Stimulated activated CD4-positive, alpha-beta T cell treated with anti-CD3 and anti-CD28 coated beads, TNF-alpha, amount 100 ng/mL, for 1 hour (primary cell): ENCODE measurements at places on chromosomes 5 and 9.

- peak; percentile 10 for DNase-seq
These were observed 681 bp downstream of the FNIP1 start for GRCh38 chr5:131795879-131796792.

DNA sequence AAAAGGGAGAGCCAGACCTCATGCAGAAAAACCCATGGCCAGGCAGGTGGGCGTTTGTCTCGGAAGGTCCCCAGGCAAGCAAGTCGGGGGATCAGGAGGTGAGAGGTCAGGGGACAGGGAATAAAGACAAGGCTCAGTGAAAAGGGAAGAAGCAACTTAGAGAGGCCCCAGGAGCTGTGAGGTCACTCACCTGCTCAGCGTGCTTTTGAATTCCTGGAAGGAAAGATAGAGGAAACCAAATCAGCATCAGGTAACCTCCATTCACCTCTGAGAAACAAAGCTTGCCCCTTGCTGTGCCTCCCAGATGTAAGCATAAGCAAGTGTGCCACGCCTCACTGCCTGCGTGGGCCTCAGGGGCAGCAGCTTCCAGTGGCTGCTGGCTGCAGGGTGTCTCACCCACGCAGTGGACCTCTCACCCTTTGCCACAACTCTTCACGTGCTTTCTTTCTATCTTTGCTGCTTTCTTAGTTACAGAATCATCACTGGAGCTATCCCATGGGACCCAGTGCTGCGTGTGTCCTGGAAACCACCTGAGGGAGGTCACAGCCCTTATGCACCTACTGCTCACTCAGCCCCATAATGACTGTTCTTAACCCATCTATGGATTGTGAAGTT is 6.0 kb downstream of the TRIM7 start:
- no peak for DNase-seq

GRCh38 chr5:7827610-7828009 is 23.3 kb downstream of the CFAP90 start:
- no peak for DNase-seq

DNA sequence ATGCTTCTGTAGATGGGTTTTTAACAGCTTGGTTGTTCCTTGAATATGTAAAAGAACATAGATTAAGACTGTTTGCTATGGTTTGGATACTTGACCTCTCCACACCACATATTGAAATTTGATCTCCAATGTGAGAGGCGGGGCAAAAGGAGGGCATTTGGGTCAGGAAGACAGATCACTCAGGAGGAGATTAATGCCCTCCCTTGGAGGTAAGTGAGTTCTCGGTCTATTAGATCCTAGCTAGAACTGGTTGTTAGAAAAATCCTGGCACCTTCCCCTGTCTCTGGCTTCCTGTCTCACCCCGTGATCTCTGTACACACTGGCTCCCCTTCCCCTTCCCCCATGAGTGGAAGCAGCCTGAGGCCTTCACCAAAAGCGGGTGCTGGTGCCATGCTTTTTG is 281.1 kb upstream of the ANKRD55 start:
- no peak for DNase-seq

DNA sequence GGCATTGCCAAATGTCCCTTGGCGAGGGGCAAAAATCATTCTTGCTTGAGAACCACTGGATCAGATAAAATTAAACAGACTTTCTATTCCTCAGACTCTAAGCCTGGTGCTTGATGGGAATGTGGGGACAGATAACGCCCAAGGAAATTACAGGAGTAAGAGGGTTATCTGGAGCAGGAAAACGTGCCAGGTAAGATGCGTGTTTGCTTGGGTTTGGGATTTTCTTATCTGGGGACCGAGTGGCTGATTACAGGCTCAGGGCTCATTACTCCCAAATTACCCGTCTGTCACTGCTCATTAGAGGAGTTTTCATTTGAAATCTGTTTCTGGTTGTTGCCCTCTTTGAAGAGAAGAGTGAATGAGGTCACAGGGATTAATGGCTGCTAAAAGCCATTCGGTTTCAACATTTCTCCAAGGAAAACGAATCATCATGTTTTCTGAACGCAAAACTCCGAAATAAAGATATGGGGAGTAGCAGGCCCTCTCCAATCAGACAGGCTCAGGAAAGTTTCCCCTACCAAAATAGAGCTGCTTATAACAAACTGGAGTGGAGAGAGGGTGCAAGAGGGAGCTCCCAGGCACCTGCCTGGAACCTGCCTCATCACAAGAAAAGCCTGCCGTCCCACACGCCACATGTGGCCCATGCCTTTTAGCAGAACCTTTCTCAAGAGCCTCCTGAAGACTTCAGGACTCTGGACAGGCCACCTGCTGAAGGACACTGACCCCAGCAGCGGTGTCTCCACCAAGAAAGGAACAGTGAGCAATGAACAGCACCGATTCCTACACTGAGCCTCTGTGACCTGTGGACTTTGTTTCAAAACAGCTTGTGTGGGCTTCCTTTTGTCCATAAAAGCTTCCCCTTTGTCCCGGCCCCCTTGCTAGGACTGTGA is 136.4 kb downstream of the ICE1 start:
- no peak for DNase-seq

GRCh38 chr5:132828846-132829494 is 1.5 kb downstream of the SHROOM1 start:
- no peak for DNase-seq

DNA sequence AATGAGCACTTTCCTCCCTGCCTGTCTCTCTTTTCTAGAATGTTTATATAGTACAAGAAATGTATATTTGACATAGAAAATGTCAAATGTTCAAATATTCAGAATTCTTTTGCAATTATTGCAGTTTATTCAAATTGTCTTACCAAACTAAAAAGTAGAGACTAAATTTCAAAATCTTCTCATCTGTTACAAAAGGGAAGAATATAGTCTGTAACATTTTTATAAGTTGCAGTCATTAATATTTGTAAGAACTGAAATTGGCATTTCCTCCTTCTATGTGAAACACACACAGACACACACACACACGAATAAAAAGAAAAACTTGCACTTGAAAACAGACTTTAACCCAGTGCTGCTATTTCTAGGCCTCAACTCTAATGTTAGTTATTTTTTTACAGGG is 56.4 kb downstream of the NR3C1 start:
- DNase-seq: no peak

DNA sequence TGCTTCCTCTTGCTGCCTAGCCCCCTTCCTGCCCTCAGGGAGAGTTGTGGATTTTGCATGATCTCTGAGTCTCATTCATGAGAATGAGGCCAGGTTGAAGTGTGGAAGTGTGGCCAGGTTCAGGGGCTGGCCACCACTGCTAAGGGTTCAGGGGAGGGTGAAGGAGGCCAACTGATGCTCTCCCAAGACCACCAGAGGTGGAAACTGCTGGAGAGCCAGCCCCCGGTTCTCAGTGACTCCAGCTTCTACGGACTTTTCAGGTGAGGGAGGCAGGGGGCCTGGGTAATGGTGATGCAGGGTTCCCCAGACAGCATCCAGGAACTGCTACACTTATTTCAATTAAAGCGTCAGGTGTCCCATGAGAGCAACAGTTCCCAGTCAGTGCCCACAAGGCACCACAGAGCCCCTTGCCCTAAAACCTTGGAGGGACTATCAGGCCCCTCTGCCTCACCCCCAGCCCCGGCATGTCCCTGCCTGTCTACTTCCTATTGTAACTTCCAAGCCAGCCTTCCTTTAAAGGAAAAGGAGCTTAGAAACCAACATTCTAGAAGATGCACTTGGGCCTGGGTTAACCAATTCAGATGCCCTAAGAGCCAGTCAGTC is 50.1 kb downstream of the AMBP start:
- DNase-seq: no peak

GRCh38 chr9:125953314-125954019 is 206.3 kb downstream of the PBX3 start:
- no peak for DNase-seq

DNA sequence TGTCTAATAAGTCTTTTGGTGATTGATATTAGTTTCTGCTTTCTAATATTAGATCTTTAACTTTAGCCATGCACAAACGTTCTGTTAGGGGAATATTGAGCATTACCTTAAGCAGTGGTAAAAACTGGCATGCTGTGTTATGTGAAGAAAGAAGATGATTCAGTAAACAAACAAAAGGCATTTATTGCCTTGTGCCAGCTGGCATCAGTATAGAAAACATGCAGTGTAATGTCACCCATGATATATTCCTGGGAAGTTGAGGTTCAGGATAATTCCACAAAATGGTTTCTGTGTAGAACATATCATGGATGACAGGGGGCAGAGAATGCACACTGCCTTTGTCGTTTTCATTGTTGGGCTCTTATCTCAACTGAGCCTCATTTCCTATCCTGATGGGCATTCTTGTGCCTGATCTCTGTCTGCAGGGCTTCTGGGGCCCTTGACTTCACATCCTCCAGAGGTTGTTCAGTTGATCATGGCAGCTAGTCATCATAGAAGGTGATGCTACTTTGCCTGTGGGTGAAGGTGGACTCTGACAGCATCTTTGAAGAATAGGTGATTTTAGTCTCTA is 24.2 kb downstream of the LRRTM2 start:
- no peak for DNase-seq

DNA sequence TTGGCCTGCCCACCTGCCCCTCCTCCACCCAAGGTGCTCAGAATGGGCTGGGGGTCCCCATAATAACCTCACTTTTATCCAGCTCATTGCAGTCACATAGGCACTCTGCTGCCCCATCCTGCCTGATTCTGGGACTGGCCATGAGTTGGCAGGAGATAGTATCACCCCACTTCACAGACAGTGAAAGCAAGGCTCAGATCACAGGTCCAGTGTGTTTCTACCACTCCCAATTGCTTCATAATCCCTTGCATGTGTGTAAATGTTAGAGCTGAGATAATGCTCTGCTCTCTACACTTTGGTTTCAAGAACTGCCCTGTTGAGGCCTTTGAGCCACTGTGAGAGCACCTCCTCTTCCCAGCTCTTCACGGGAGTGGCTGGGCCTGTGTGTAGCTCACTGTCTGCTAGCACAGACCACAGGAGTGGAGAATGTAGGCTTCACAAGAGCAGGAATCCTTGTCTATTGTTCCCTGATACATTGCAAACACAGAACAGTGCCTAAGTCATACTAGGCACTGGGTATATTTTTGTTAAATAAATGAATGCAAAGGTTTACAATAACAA is 8.4 kb downstream of the PCYOX1L start:
- DNase-seq: no peak

GRCh38 chr5:138305797-138306196 is 25.8 kb downstream of the CDC25C start:
- no peak for DNase-seq

GRCh38 chr9:124377551-124378406 is 37.5 kb downstream of the PSMB7 start:
- no peak for DNase-seq

DNA sequence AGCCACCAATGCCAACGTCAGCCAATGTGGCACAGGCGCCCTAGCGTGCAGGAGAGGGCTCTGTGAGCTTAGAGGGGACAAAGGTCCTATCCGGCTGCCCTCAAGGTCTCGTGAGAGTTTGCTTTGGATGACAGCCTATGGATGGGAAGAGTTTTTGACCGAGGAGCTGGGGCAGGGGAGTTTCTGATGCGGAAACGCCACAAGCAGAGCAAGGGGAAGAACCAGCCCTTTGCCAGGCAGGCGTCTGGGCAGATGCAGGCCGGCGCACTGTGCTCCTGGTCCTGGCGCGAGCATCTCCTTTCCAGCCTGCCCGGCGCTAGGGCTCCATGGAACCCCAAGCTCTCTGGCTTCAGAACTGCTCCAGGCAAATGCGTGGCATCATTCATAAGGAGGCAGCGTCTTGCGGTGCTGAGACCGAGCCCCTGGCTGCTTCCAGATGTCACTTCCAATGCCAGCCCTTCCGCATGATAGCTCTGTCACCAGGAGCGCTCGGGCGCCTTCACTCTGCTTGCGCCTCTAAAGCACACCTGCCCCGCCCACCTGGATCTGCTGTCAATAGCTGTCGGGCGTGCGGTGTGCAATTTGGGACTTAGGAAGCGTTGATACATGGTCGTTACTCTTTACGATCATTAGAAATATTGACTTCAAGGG is 374.9 kb upstream of the IRX1 start:
- no peak for DNase-seq

GRCh38 chr5:55415071-55415470 is 107.3 kb downstream of the MTREX start:
- DNase-seq: no peak

DNA sequence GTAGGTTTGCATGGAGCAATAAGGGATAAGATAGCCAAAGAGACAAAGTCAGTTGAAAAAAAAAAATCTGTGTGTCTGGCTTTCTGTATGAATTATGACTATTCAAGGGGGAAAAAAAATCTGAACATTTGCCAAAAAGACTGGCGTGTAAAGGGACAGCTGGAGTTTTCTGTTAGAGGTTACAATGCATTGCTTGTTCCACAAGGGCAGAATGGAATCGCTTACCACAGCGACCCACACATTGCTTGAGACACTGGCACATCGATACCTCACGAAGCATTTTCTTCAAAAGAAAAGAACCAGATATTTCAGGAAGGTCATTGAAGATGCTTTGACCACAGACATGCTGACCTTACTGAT is 327.8 kb downstream of the TMEM167A start:
- DNase-seq: no peak

GRCh38 chr5:28512648-28513047 is 1474.3 kb upstream of the CDH9 start:
- DNase-seq: no peak

DNA sequence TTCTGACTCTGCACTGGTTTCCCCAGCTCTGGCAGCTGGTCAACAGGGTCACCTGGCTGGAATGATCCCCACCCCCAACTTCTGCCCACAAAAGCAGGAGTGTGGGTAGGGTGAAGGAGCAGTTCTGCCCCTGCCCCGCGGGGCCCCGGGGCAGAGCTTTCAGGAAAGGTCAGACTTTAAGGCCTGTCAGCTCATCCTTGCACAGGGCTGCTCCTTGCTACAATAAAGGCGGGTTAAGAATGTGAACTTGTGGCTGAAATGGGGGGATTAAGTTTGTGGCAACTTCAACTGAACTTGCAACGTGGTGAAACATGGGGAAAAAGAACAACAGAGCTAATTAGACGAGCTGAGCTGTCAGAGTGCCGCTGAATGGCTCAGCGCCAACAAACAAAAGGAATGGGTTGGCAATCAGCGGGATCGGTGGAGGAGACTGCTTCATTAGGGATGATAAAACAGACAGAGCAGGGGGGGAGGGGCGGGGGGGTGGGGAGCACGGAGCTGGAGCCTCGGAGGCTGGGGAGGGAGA is 50.8 kb downstream of the CRB2 start:
- no peak for DNase-seq

- no peak for DNase-seq
These were observed 15.0 kb downstream of the DMRT2 start for GRCh38 chr9:1065130-1065529.

GRCh38 chr5:32159328-32160072 is 14.6 kb downstream of the GOLPH3 start:
- no peak for DNase-seq

- no peak for DNase-seq
These were observed 61.7 kb upstream of the PLPP6 start for GRCh38 chr9:4600368-4600767.
